ENCODE measurements at places on chromosomes 1 and 21.

DNA sequence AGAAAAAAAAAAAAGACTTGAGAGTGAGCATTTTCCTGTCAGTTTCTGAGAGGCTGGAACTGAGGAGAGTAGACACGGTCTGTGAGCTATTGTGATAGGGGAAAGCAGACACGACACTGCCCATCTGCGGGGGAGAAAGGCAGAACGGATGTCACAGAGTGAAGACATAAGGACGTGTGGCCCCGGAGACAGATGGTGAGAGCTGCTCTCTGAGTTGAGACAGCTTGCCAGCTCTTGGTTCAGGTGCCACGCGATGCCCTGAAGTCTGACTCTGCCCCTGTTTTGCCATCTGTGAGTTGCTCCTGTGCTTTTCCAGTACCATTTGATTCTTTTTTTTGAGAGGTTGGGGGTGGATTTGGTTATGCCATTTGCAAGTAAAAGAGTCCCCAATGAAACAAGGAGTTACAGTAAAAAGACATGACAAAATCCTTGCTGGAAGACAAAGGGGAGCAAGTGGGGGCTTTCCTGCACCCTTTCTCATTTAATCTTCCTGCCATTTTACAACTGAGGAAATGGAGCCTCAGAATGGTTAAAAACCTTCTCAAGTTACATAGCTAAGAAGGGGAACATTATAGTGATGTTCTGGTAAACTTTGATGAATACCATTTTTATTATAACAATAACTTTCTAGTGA lies 128.9 kb upstream of the DNAH14 start:
- no peak for DNase-seq

GRCh38 chr1:46131093-46131492 lies 1.3 kb downstream of the PIK3R3 start:
- DNase-seq, result no peak

DNA sequence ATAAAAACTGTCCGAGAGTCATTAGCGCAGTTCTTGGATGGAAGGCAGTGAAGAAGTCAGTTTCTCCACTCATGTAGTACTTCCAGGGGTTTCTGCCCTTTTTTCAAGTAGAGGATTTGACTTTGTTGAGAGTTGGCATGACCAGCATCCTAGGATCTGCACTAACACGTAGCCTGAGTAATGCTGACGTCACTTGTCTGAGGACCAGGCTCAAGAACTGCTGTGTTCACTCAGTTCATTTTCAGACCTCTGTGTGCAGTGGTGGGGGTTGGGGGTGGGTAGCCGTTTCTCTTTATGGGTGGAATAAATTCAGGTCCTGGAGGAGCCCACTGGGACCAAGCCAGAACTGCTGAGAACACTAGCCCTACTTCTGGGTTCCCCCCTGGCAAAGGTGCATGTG lies 53.3 kb downstream of the MRPS6 start:
- no peak for DNase-seq

- DNase-seq, result no peak
Measured at GRCh38 chr1:197917805-197918651, 856 bp downstream of the LHX9 start.

DNA sequence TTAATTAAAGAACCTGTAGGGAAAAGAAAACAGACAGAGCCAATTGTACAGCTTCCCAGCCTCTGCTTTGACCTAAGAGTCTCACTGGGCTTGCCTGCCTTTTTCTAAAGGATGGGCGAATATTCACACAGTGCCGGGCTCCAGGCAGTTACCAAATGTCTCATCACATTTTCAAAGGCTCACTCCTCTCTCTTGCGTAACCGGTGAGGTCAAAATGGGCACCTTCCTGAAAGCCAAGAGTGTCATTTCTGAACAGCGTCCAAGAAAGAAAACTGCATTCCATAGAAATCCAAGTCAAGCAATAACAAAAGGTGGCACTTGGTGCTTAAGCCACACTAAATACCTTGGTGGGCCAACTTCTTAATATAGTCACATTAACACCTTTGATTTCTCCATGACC lies 710 bp upstream of the PALMD start:
- no peak for DNase-seq

DNA sequence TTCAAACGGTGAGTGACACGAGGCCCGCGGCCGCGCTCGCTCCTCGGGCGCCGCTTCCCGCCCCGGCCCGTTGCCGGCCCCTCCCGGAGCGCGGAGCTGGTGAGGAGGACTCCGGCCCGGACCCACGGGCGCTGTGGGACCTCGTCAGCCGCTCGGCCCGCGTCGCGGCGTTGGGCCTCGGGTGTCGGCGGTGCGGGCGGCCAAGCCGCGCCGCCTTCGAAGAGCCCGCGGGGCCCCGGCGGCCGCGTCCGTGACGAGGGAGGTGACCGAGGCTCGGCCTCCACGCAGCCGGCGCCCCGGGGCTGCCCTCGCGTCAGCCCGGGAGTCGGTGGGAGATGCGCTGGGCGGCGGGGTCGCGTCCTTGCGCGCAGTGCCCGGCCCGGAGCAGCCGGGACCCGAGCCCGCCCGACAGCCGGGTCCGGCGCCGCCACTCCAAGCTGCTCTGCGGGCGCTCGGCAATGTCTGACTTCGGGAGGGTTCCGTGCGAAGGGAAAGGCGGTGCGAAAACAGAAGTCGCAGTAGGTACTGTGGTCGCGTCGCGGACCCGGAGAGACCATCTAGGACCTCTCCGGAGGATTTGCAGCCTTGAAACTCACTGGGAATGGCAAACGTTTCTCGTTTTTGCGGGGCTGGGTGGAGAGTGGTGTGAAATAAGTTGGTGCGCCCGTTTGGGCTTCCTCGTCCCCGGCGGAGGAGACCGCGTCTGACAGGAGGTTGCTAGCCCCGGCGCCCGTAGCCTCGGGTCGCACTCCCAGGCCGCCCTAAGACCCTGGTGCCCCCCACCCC lies 829 bp downstream of the SPEN start:
- DNase-seq, result no peak

- DNase-seq, result no peak
Measured at GRCh38 chr1:65880611-65881010, 87.9 kb downstream of the PDE4B start.

DNA sequence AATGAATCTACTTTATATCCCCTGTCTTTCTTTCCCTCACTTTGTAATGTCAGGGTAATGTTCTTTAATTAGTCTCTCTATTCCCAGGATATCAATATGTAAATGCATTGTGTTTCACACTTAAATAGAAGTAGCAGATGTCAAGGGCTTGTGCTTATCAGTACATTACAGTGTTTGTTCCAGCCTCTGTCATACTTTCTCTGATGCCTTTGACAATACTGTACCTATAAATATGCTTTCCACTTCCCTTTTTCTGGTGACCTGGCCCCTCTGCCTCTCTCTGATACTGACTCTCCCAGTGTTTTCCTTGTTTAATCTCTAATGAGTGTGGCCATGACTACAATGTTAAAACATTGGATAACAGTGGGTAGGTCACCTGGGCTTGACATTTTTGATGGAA lies 862.0 kb upstream of the NEGR1 start:
- no peak for DNase-seq

DNA sequence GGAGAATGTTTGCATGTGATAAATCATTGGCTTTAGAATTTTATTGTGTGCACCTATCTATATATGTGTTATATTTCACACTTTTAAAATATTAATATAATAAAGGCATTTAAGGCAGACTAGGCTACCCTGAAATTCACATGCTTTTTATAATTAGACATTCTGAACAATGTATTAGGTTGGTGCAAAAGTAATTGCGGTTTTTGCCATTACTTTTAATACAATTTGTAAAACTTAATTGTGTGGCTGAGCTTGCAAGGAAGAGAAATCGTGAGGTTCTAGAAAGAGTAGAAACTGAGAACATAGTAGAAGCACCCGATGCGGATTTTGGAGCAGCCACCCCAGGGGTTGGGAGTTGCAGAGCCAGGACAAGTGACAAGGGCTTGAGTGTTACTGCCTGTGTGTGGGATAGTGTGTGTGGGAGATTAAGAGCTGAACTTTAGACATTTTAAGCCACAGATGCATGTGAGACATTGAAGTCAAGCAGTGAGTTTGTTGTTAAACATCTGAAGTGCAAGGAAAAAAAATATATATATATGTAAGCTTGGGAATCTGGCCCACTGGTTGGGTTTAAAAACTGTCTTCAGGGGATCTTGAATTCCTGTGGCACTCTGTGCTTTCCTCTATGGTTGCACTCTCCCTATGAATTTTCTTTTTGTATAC lies 244.5 kb downstream of the TM2D1 start:
- DNase-seq, result no peak

- DNase-seq, result peak; percentile 41
Measured at GRCh38 chr1:22709891-22710700, 543 bp upstream of the EPHB2 start.

DNA sequence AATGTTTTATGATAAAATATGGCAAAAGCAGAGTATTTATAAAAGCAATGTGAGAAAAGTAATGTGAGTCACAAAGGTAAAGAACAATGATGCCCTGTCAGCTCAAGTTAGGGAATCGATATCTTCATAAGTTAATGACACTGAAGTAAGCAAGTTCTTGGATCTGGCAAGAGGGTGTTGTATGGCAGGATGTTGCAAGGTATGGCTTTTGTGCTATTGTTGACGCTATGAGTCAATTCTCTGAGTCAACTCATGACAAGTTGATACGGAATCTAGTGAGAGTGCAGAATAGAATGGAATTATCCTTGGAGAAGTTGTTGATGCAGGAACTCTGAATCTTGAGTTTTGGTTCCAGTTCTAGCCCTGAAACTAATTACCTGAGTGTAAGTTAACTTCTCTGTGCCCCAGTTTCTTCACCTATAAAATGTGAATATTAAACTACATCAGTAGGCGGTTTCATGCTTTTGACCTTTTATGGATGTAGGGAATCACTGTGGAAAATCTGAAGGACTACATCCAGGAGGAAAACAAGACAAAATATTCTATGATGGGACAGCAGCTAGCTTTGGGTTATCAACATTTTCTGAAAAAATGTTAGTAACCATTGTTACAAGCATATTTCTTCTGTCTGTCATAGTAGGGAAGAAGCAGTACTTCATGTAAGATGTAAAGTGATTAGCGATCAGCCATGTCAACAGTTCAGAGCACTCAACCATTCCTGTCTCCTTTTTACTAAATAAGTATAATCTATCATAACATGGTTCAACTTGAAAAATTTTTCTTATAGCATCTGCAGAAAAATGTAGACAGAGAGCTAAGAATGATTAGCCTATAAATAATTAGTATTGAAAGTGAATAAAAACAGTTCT lies 96.9 kb downstream of the ATP6V1G3 start:
- DNase-seq, result peak; percentile 69

GRCh38 chr1:109847251-109847650 lies 63.4 kb upstream of the CSF1 start:
- DNase-seq, result no peak

- no peak for DNase-seq
Measured at GRCh38 chr1:206498685-206499084, 8.6 kb upstream of the RASSF5 start.

DNA sequence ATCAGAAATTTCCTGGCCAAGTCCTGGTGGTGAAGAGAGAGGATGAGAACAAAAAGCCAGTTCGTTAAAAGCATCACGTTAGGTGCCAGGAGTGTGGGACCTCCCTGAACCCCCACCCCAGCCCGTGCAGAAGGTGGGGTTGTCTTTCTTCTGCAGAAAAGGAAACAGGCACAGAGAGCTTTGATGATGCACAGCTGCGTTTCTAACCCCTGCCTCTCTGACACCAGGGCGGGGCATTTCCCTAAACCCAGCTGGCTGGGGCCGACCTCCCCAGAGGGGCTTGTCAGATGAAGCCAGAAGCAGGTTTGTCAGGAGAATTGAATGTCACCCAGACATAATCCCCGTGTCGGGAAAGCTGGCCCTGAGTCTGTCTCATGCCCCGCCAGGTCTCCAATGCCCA lies 189.3 kb upstream of the EDN2 start:
- DNase-seq, result no peak

DNA sequence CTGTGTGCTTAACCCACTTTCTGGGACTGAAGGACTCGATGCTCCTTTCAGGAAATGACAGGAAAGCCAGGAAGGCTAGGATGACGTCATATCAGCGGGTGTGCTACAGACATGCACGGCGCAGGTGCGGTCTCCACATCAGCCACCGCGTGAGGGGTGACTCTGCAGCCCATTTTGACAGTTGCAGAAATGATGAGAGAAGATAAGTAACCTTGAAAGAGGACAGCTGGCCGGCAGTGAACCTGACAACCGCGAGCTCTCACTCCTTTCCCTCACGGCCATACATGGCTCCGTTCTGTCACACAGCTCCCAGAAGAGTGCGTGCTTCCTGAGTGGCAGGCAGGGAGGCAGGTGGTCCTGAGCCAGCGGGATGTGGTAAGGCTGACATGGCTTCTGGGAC lies 1.7 kb upstream of the KRTAP10-5 start:
- DNase-seq, result no peak

DNA sequence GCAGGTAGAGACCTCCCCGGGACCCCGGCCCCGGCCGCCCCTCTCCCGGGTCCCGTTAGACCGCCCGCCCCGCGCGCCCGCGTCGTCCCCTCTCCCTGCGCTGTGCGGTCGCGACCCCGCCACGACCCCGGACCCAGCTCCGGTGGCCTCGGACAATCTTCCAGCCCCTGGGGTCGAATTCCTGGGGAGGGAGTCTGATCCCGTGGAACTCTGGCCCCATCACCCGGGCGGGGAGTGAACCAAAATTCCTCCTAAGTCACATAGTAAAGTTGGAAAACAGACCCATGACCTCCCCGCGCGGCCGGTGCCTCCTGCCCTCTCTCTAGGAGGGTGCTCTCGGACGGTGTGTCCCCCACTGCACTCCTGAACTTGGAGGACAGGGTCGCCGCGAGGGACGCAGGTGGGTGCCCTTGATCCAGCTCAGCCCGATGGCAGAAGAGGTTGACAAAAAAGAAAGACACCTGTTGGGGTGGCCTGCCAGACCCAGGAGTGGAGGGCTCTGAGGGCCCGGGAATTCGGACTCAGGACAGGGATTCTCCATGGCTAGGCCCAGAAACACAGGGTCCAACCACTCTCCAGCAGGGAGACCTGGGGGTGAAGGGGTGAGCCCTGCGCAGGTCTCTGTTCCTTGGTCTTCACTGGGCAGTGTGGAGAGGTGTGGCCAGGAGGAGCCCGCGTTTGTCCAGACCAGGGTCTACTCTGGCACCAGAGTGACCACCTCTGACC lies 451 bp downstream of the ADAMTSL4 start:
- DNase-seq, result no peak

- DNase-seq, result no peak
Measured at GRCh38 chr1:27513958-27514357, 24.0 kb upstream of the WASF2 start.

DNA sequence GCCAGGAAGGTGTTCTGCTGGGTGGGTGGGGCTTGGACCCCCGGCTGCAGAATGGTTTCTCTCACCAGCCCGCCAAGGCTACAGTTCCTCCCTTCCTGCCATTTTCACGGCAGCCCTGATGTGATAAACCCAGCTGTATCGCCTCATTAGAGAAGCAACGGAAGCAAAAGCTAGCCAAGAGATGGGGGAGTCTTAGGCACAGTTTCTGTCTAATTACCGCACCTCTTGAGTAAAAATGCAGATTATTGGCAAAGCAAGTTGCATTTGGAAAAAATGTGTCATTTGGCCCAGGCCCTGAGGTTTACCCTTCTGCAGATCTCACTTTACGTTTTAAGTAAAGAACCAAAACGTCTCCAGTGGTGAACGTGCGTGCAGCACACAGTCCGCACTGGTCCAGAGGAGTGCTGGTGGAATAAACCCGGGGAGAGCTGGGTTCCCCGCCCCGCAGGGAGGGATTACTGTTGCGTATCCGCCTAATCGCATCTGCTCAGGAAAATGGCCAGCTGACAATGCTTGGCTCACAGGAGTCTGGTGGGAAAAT lies 109.9 kb downstream of the GALNT2 start:
- no peak for DNase-seq

Measured in fibroblast of skin of left biceps (primary cell).